ENCODE measurements at places on chromosomes 7 and 10.
A peak's percentile ranks its signal among the peaks of the same experiment; 100 is the strongest.

DNA sequence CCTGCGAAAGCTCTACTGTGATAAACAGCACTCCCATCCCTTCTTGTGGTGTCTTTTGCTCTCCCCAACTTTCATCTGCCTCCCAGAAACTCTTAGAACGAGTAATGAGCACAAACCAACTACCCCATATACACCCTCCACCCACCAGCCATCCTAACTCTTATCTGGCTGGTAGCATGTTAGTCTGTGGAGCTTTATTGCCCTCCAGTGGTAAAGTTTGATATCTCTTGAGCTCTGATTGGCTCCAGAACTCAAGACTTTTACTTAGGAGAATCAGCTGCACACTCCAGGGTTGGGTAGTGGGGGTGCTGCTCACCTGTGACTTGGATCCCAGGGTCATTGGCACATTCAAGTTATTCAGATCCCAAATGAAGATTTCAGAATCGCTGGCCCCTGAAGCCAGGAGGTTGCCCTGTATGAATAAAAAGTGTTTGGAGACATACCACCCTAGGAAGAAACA, 10.9 kb downstream of the SEC31B start:
- no peak for DNase-seq

- no peak for DNase-seq
These were observed 103.0 kb downstream of the LRRC18 start for GRCh38 chr10:48836605-48837004.

GRCh38 chr7:45026013-45026412, 26.0 kb downstream of the CCM2 start:
- DNase-seq: no peak

DNA sequence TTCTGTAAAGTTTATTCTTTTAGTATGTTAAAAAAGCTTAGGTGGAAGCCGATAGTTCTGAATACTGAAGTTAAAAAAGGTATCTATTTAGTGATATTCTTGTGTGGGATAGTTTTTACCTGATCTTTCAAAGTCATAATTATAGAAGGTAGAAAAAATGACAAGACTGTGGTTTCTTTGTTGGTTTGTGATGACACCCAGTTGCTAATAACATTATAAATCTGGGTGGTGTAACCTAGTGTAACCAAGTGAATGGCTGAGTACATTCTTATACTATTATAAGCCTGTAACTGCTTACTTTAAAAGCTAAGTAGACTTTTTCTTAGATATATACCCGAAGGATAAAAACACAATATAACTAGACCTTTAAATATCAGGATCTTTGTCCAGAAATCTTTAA, 2.3 kb downstream of the CDK13 start:
- DNase-seq: no peak

DNA sequence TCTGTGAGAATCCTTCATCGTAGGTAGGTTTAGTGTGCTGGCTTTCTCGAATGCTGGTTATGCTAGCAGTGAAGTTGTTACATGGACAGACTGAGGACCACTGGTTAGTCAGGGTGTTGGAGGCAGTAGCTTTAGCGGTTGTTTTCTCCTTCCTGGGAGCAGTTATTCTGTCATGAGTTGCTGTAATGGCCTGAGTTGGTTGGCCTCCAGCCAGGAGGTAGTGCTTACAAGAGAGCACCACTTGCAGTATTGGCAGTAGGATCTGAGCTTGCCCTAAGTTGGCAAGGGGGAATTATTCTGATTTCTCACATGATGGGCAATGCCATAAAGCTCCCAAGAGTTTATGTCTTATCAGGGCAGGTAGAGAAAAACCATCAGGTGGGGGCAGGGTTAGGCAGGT, 58.0 kb downstream of the IPMK start:
- no peak for DNase-seq

DNA sequence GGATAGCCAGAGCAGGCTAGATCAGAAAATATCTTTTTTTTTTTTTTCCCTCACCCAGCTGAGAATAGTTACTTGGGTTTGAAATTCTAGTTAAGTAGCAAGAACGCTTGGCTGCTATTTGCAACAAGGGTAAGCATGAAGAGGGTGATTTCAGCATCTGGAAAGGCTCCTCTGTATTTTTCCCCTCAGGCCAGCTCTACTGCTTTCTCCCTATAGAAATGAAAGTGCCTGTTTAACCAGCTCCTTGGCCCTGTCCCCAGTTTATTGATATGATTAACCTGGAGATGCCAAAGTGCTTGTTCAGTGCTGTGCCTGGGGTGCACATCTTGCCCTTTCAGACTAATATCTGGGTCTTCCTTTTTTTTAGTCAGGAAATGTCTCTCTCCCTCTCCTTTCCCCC, 37.1 kb downstream of the AP3M1 start:
- DNase-seq: no peak

DNA sequence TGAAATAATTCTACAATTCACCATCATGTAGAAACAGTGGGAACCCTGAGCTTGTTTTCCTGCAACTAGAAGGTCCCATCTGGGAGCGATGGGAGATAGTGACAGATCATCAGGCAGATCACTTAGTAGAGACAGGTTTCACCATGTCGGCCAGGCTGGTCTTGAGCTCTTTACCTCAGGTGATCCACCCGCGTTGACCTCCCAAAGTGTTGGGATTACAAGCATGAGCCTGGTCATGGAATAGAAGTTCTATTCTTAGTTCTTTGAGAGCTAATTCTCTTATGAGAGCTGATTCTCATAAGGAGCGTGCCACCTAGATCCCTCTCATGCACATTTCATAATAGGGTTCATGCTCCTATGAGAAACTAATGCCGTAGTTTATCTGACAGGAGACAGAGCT, 778.0 kb upstream of the AUTS2 start:
- no peak for DNase-seq

GRCh38 chr7:36040679-36041078, 112.4 kb upstream of the EEPD1 start:
- DNase-seq: no peak

- DNase-seq: no peak
These were observed 54.3 kb upstream of the ECHDC3 start for GRCh38 chr10:11687779-11688447.

GRCh38 chr10:6202684-6203330, at the start of gene PFKFB3:
Gene PFKFB3, plus strand, starts transcription at chr10:6202932. Its CDS starts 329 bp downstream, at chr10:6203261.
- DNase-seq: peak; percentile 90

GRCh38 chr10:110017052-110017451, 9.3 kb downstream of the ADD3 start:
- no peak for DNase-seq

DNA sequence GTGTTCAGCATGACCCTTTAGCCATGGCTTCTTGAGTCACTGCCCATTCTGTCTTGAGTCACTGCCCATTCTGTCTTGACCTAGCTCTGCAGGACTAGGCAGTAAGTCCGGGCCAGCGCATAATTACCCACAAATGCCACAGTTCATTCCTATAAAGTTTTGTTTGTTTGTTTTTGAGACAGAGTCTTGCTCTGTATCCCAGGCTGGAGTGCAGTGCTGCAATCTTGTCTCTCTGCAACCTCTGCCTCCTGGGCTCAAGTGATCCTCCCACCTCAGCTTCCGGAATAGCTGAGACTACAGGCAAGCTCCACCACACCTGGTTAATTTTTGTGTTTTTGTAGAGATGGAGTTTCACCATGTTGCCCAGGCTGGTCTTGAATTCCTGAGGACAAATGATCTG, 32.7 kb upstream of the TARP start:
- DNase-seq: no peak

DNA sequence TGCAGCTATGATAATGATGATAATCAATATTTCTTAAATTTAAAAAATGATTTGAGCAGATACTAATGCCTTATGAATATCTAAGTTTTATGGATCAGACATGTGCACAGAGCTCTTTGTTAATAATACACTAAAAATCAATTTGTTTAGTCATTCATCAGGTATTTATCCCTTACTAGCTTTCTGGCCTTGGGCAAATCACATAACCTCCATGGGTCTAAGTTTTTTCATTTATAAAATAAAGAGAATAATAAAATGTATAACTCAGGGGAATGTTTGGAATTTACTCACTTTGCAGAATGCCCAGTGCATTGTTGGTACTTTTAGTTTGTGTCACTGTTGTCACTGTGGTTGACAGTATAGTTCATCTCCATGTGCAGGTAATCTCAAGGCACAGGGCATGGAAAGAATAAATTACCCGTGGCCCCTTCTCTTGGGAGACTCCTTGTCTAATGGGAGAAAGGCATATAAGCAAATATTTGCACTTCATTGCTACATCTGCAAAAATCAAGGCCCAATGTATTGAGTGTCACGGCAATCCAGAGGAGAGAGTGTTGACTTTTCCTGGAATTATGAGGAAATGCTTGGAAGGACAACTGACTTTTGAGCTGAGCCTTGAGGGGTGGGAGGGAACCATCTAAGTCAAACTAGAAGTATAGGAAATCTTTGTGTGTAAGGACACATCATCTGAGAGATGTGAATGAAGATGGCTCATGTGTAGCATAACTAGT, 64.7 kb upstream of the CTTNBP2 start:
- DNase-seq: no peak

DNA sequence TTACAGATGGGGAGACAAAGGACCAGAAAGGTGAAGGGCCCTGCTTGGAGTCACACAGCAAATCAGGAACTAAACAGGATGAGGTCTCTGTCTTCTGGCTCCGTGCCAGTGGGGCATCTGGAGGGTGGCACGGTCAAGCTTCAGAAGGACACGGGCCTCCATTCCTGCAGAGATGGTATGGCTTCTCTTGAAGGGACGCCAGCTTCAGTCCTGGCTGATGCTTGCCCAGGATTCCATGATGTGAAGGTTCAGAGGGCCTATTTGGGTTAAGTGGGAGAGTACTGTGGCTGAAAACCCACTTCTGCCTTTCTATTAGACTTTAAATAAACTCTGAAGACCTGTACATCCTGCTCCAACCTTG, 6.1 kb downstream of the RAMP3 start:
- no peak for DNase-seq

DNA sequence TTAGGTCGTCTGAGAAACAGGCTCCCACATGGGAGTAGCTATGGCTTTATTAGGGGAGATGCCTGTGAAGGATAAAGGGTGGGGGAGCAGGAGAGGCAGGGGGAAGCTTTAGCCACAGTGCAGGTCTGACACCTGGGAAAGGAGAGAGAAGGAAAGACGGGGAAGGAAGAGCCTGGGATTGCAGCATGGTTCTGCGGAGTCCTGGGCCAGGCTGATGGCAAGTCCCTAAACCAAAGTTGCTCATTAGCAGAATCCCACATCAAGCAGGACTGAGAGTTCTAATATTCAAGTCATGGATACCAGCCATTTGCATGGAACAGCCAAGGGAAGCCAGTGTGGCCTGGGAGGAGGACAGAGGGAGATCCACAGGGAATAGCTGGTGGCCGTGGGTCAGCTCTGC, 414.8 kb downstream of the RPS24 start:
- DNase-seq: no peak

- DNase-seq: no peak
These were observed 98.1 kb downstream of the C10orf105 start for GRCh38 chr10:71621231-71622153.

DNA sequence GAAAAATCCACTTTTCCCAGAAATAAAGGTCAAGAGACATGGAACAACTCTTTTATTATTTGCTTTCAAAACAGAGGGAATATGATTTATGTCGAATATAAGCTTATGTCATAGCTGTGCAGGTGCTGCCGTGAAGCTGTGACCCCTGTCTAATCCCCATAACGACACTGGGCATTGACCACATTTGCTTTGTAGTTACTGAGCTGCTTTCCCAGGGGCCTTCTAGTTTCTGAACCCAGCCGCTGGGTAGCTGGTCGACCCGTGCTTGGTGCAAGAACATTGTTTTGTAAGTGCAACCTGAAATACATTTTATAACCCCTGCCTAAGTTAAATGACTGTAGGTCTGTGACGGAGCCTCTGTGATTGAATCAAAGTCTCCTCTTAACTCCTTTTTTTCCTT, 144.9 kb upstream of the HDAC9 start:
- DNase-seq: no peak

GRCh38 chr7:20834656-20835055, 48.0 kb upstream of the SP8 start:
- no peak for DNase-seq

DNA sequence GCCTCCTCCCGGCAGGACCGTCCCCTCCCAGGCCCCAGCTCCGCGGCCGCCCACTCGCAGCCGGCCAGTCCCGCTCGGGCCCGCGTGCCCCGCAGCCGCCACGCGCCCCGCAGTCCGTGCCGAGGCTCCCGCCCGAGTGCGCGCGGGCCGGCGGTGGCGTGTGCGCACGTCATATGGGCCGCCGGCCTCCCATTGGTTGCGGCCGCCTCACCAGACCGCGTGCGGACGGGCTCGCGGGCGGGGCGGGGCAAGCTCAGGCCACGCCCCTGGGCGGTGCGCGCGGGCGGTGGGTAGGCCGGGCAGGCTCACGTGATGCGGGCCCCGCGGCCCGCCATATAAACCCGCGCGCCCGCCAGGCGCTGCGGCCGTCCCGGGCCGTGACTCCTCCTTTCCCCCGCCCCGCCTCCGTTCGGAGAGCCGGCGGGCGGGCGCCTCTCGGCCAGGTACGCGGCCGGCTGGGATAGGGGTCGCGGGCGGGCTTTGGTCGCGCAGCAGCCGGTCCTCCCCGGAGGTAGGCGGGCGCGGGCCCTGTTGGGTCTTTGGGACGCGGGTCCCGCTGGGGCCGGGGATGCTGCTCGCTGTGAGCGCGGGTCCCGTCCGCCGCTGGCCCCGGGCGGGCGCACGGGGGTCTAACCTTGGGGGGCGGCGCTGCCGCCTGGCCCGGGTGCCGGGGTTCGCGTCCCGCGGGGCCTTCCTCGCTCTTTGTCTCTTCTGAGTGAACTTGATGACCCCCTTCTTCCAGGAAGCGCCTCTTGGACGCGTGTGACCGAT, at the start of gene INSIG1:
TSS of gene INSIG1 (plus strand) at position 362 of the 771 bp plus-strand sequence. CDS start at position 770, 408 bp downstream.
- DNase-seq: peak; percentile 89

GRCh38 chr7:143148651-143149050, 16.8 kb downstream of the PIP start:
- DNase-seq: no peak

DNA sequence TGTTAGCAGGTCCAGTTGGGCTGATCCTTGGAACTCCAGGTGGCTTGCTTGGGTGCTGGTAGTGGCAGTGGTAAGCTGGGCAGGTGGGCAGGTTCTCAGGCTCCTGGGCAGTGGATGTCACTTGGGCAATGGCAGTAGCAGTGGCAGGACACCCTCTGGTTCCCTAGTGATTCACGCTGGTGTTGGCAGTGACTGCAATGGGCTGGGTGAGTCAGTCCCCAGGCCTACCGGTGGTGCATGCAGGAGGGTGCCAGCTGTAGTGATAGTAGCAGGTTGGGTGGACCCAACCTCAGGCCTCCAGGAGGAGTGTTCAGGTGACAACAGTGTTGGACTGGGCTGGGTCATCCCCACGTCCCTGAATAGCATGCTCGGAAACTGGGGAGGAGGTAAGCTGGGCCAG, 189.2 kb downstream of the ZEB1 start:
- no peak for DNase-seq

DNA sequence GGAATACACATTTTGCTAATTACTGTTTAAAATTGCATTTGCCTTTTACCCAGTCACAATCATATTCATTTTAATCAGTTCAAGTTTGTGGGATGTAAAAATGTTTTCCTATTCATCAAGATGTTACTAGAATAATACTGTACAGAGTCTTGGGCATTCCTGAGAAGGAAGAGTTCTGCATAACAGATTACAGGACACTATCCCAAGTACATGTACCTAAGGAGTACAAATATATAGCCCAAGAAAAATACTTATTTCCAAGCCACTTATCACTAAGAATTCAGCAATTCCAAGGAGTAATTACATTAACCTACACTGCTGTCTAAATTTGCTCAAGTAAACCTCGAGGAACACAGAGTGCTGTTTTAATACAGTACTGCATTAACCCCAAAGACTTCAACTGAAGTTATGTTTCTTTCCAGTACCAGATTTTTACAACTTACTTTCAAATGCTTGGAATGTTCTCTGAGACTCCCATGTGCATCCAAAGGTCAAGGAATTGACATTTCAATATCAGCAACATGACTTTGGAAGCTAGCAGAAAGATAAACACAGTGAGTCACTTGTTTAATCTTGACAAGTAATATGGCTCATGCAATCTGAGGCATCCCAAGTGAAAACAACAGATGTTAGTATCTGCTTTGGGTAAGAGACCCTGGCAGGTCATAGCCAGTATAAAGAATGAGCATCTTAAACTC, 125.4 kb upstream of the BET1 start:
- DNase-seq: no peak
